GM13976 (cell line): ENCODE measurements at places on chromosomes 1 and 21.
A peak's percentile ranks its signal among the peaks of the same experiment; 100 is the strongest.

DNA sequence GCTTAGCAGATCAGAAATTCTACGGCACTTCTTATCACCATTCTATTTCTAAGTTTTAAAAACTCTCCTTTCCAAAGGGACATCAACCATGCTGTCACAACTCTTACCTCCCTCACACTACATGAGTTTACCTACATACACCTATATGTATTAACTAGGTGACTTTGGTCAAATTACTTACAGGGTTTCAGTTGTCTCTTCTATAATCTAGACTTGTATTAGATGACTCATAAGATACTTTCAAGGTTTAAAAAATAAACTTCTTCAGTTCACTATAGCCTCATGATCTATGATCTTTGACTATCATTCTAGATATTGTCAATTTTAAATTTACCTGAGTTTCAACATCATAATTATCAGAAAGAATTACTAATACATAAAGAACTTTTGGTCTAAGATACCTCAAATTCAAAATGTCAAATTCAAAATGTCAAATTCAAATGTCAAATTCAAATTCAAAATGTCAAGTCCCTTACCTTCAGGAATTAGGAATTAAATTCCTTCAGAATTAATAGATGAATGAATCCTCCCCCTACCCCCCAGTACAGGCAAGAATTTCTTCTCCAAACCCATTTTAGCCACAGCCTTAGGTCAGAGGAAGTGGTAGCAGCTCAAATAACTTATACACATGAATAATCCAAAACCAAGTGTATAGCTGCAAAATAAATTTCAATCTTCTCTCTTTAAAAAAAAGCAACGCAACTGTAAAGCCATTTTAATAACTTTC, 31.1 kb downstream of the OTUD7B start:
- no peak for DNase-seq

DNA sequence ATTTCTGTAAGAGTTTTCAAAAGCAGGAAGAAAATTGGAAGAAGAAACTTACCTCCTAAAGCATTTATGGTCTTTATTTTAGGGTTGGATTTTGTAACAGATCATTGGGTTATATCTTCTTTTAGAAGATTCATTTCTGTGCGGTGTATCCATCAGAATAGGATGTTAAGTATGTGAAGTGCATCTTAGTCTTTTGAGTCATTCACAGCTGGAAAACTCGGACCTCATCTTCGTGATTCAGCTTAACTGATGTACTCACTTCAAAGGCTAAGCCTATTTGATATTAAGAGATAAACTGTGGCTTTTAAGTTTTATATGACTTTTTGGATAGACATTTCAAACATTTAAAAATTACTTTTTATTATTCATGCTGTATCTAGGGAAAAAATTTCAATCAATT, 56.3 kb downstream of the GIPC2 start:
- DNase-seq = no peak

DNA sequence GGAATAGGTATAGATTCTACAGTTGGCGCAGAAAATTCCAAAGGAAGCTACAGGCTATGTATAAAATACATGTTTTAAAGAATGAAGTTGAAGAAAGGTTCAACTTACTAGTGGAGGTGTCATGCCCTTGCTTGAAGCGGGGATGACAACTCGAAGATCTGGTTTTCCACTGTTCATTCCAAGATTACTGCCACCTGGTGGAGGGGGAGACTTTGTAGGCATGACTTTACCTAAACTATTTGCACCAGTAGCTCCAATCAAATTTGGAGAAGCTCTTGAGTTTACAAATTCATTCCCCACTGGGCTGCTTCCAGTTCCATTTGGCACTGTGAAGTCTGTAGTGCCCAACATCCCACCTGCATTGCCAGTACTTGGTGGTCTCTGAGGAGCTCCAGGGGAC, 81.7 kb downstream of the AXDND1 start:
- peak; percentile 9 for DNase-seq

GRCh38 chr1:246261639-246262038, 245.4 kb downstream of the SMYD3 start:
- no peak for DNase-seq

- no peak for DNase-seq
Observed at GRCh38 chr1:55927702-55928290, 651.6 kb downstream of the PLPP3 start.

- DNase-seq = no peak
Observed at GRCh38 chr21:15768853-15769252, 39.1 kb downstream of the USP25 start.

DNA sequence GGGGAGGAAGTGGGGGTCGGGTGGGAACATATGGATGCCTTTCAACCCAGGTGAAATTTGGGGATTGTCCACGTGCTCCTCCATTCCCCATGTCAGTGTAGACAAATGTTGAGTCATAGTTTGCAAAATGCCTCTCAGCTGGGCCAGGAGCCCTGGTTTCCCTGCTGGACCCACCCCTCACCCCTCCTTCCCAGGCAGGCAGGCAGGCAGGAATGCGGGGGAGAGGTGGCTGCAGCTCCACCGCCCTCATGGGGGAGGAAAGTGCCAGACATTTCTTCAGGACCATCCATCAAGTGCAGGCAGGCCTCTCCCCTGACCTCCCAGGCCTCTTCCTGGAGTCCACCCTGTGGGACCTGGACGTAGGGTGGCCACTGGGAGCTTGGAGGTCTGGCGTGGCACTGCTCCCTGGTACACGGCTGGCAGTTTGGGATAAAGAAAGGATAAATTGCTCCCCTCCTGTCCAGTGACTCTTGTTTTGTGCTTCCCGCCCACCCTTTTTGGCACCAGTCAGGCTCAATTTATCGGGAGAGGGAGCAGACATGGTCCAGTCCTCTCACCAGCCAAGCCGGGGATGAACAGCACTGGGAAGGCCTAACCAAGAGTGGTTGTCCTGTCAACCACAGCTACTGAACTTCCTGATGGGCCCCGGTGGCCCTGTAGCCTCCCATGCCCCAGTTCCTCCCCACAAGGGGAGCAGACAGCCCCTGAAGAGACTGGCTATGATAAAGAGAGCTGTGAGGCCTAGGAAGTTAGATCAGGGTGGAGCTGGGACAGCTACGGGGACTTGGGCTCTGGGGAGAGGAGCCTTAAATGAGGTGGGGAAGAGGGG, 18.9 kb downstream of the NPR1 start:
- DNase-seq = no peak

DNA sequence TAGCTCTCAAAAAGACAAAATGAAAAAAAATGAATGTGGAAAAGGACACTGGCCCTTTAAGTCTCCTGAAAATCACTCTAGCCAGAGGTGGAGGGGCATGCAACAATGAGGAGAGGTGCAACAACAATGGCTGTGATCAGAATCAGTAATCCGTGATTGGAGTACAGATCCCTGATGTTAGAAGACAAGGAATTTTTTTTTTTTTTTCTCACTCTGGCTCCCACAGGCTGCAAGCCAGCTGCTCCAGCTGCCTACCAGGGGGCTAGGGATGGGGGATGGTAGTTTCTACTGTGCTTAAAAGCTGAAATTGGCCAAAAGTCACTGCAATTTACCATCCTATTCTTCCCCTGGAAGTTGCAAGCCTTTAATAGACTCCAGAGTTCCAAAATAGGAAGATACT, 54.5 kb downstream of the STYXL2 start:
- DNase-seq = no peak

DNA sequence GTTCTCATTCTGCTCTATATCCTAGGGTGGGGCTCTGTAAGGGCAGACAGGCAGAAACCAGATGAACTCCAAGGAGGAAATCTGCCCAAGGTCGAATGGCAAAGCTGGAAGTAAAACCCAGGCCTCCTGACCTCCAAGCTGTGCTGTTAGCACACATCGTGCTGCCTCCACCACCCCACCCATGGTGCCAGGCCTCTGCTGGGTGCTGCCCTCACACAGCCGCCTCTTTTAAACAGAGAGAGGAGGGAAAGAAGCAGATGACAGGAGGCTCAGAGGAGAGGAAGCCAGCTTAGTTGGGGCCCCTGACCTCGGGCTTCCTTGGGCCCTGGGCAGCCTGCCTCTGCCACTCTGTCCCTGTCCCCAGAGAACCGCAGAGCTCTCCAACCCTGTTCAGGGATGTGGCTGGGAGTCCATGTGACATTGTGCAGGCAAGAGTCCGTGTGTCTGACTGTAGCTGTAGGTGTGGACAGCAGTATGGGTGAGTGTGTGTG, 1.1 kb downstream of the SYNC start:
- DNase-seq = no peak

DNA sequence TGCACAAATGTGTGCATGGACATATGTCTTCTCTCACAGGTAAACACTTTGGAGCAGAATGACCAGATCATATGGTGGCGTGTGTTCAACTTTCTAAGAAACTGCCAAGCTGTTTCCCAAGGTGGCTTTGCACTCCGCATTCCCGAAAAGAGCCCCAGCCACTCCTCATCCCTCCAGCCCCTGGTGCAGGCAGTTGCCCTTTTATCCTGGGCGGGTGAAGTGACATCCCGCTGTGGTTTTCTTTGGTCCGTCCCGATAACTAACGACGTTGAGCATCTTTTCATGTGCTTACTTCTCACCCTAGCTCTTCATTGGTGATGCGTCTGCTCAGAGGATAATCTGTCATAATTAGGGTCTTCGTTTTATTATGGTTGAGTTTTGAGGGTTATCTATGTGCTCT, 612.5 kb downstream of the MATN1 start:
- DNase-seq = no peak

DNA sequence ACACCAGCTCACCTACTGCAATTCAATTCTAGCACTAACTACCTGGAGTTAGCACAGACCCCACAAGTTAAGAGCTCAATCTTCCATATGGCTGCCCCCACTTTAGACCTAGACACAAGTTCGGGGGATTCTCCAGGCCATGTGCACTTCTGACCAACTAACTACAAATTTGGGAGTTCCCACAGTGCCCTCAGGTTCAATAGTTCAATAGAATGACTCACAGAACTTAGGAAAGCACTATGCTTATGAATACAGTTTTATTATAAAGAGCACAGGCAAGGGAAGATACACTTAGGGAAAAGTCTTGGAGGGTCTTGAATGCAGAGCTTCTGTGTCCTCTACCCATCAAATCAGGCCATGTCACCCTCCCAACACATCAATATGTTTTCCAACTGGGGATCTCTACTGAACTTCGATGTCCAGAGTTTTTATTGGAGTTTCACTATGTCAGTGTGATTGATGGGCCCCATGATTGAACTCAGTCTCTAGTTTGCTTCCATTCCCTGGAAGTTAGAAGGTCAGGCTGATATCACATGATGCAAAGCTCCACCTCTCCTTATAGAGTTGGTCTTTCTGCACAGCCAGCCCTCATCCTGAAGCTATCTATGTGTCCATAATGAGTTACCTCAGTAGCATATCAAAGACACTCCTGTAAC, 46.1 kb downstream of the RAVER2 start:
- DNase-seq = no peak

GRCh38 chr1:151513626-151514121, 2.5 kb downstream of the CGN start:
- DNase-seq = no peak

- DNase-seq = peak; percentile 70
Observed at GRCh38 chr1:110155878-110156522, 5.7 kb downstream of the SLC6A17 start.

DNA sequence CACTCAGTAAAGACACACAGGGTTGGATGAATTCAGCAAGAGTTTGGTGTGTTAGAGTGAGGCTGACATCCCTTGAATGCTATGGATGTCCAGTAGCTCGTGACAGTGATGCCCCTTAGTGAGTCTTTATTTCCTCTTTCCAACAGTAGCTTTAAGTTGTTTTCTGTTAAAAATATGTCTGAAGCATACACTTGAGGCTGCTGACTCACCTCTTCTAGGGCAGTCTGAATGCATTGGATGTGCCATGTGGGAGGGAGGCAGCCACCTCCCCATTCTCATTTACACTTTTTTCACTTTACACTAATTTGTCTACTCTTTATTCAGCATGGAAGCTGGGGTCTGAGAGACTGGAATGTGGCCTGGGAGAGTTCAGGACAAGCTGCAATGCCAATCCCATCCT, 17.6 kb downstream of the NOS1AP start:
- no peak for DNase-seq

DNA sequence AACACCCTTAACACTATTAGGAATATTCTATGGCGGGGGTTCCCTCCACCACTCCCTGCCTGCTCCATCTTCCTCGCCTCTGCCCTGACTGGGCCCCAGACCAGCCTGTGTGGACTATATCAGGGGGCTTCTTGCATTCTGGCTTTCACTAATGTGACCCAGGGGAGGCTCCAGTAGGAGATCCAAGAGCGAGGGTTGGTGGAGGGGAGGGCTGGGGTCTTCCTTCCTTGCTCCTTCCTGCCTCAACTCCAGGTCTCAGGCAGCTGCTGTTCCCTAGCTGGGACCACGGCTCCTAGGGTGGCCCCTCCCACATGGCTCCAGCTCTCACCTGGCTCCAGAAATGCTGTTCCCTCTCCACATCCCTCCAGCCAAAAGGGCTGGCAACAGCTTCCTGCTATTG, 257.4 kb downstream of the MATN1 start:
- DNase-seq = no peak

DNA sequence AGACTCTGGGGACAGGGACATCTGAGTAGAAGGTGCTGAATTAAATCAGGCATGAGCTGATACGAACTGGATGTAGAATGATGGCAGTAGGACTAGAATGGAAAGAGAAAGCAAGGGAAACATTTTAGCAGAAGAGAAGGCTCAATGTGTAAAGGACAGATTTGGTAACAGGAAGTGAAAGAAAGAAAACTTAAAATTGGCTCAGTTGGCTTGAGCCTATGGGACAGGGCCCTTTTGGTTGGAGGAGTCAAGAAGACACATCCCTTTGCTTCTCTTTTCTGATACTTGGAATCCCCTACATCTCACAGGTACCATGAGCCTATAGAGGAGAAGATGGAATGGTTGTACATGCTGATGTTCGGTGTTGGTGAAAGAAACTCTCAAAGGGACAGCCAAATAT, 300.6 kb upstream of the PLXNA2 start:
- DNase-seq = no peak

- no peak for DNase-seq
Observed at GRCh38 chr1:201618389-201618788, 79.5 kb downstream of the NAV1 start.

GRCh38 chr1:1332031-1332755, 1.1 kb downstream of the TAS1R3 start:
- DNase-seq = no peak

DNA sequence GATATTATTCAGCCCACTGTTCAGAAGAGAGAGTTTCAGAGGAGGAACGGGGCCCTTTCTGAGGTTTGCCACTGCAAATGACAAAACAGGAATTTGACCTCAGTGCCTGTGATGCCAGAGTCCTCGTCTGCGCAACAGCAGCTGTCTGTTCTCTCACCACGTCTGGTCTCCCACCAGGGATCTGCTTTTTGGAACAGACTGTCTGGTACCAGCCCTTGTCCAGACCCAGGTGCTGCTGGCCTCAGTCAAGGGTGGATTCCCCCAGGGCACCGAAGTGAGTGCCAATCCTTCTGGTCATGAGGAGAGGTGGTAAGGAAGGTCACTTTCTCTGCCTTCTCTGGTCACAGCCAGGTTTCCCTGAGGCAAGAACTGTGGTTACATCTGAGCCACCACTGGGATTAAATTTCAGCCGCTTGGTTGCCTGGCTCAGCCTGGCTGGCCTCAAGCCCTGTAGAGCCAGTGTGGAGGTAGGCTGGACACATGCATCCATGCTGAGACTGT, 2.3 kb upstream of the BCAN start:
- DNase-seq = no peak
